KBM-7 (cell line): ENCODE measurements at places on chromosomes 11 and 22.

DNA sequence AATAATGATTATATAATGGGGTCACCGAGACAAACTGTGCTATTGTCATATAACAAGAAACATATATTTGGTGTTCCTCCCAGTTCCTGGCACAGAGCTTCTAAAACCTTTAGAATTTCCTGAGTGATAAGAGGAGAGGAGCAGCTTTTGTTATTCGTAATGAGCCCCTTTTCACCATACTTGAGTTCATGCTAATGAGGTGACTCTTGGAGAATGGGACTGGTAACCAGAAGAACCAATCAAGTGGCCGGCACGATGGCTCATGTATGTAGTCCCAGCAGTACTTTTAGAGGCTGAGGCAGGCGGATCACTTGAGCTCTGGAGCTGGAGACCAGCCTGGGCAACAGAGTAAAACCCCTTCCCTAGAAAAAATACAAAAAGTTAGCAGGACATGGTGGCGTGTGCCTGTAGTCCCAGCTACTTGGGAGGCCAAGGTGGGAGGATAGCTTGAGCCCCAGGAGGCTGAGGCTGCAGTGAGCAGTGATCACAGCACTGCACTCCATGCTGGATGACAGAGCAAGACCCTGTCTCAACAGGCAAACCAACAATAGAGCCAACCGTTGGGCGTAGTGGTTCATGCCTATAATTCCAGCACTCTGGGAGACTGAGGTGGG is 62.7 kb upstream of the FTH1 start:
- DNase-seq = no peak

DNA sequence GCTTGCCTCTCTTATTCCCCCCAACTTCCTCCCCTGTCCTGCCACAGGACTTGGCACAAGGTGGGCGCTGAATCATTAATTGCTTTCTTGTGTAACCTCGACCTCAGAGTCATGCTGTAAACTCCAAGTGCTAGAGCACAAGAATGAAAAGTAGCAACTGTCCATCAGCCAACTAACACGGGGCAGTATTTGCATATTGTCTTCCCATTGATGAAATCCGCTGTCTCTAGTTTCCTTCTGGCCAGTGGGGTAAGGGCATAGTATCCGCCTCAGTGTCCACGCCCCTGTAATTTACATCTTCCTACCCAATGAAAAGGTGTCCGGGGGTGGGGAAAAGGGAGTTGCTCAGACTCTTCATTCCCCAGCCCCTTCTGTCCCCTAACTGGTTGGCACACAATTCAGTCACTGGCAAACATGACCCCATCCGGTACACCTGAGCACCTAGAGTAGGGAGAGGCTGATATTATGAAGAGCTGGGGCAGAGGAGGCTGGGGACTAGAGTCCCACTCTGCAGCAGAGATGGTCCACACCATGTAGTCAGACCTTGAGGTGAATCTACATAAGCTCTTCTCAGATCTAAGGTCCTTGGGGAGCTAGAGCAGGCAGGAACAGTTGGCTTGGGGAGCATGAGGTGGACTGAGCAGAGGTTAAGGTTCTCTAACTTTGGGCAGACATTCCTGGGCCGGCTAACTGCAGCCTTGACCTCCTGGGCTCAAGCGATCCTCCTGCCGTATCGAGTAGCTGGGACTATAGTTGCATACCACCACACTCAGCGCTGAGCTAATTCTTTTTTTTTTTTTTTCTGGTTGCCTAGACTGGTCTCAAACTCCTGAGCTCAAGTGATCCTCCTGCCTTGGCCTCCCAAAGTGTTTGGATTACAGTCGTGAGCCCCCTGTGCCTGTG is 6.8 kb upstream of the GGA1 start:
- peak; percentile 69 for DNase-seq

DNA sequence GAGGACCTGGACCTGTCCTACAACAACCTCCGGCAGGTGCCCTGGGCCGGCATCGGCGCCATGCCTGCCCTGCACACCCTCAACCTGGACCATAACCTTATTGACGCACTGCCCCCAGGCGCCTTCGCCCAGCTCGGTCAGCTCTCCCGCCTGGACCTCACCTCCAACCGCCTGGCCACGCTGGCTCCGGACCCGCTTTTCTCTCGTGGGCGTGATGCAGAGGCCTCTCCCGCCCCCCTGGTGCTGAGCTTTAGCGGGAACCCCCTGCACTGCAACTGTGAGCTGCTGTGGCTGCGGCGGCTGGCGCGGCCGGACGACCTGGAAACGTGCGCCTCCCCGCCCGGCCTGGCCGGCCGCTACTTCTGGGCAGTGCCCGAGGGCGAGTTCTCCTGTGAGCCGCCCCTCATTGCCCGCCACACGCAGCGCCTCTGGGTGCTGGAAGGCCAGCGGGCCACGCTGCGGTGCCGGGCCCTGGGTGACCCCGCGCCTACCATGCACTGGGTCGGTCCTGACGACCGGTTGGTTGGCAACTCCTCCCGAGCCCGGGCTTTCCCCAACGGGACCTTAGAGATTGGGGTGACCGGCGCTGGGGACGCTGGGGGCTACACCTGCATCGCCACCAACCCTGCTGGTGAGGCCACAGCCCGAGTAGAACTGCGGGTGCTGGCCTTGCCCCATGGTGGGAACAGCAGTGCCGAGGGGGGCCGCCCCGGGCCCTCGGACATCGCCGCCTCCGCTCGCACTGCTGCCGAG is 1.5 kb downstream of the LRFN4 start:
- DNase-seq = no peak

GRCh38 chr22:27726686-27727449 is 74.7 kb downstream of the MN1 start:
- DNase-seq = peak; percentile 38

GRCh38 chr22:44357296-44357965 is 44.7 kb upstream of the SHISAL1 start:
- DNase-seq = no peak

GRCh38 chr22:31081963-31082605 is 966 bp downstream of the SMTN start:
- DNase-seq = no peak

GRCh38 chr11:17864478-17864941 is 129.9 kb downstream of the KCNC1 start:
- no peak for DNase-seq

GRCh38 chr22:49236541-49237075 is 591.1 kb downstream of the BRD1 start:
- no peak for DNase-seq

GRCh38 chr11:57425565-57426438 is 1.1 kb downstream of the SLC43A3 start:
- DNase-seq = no peak

DNA sequence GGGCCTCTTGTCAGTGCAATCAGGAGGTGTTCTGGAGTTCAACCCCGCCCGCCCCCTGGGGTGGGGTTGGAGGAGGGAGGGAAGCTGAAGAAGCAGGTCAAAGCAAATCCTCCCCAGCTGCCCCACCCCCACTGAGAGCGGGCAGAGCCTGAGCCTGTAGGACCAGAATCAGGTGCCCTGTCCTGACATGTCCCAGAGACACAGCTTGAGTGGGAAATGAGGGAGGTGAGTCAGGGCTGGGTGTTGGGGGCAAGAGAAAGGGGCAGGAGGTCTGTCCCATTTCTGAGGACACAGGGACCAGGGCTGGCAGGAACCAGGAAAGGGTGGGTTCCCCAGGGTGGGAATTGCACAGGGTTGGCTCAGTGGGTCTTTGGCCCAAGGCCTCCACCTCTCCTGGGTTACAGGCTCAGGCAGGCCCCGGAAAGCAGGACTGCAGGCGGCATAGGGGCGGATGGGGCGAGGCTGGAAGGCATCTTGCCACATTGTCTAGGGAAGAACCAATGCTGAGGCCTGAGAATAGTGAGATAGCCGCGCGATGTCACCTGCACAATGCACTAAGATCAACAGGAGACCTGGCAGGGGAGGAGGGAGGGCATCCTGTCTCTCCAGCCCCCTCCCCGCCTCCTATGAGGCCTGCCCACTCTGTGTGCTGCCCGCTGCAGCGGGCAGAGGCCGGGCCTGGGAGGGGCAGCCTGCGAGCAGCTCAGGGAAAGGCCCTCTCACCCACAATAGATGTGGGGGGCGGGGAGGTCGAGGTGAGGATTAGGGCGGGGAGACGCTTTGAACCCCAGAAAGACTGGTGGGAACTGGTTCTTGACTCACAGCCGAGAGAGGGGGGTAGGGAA is 32.4 kb downstream of the NECTIN1 start:
- peak; percentile 16 for DNase-seq

DNA sequence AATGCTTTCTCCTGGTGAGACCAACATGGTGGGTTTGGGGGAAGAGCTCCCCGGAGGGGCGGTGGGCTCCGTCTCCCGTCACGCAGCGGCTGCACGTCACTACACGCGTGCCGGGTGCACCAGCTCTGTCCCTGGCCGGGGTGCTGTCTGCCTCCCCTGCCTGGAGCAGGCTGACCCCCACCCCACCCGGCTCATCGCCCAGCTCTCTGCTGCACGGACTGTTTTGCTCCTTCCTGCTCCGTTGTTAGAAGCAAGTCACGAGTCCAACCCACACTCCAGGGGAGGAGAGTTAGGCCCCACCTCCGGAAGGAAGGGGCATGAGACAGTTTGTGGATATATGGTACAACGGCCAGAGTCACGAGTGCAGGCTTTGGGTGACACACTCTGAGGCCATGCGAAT is 364.9 kb downstream of the BRD1 start:
- DNase-seq = no peak

DNA sequence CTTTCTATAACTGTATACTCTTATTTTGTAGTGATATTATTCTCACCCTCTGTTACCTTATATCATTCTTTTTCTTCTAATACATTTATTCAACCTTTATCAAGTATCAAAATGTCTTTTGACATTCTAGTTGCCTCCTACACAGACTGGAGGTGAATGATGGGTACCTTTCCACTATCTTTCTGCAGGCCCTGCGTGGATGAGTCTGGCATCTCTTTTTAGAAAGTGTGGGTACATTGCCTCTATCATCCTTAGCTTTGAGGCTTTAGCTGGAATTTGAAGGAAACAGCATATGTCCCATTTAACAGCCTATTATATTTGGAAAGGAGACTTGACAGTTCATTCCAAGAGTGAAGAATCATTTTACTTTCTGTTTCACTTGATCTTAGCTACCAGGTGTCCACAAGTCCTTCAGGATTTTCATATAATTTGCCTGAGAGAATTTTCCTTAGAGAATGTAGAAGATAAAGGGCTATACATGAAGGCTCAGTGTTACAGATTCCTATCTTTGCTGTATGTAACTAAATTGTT is 192.0 kb downstream of the CWF19L2 start:
- no peak for DNase-seq

DNA sequence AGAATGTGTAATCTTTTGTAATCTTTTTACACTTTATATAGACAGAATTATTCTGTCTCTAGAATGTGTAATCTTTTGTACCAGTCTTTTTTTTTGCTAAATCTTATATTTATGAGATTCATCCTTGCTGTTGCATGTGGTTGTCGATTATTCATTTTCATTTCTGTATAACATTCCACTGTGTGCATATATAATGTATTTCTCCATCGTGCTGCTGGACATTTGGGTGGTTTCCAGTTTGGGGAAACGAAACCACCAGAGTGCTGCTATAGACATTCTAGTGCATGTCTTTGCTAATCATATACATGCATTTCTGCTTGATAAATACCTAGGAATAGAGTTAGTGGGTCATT is 146.5 kb downstream of the GRIK4 start:
- no peak for DNase-seq

DNA sequence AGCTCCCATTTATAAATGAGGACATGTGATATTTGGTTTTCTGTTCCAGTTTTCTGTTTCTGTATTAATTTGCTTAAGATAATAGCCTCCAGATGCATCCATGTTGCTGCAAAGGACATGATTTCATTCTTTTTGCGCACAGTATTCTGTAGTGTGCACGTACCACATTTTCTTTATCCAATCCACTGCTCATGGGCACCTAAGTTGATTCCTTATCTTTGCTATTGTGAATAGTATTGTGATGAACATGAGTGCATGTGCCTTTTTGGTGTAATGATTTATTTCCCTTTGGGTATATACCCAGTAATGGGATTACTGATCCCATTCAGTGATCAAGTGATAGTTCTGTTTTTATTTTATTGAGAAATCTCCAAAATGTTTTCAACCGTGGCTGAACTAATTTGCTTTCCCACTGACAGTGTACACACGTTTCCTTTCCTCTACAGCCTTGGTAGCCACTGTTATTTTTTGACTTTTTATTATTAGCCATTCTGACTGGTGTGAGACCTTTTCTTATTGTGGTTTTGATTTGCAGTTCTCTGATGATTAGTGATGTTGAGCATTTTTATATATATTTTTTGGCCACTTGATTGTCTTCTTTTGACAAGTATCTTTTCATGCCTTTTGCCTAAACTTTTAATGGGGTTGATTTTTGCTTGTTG is 226.0 kb upstream of the ANO3 start:
- DNase-seq = no peak

DNA sequence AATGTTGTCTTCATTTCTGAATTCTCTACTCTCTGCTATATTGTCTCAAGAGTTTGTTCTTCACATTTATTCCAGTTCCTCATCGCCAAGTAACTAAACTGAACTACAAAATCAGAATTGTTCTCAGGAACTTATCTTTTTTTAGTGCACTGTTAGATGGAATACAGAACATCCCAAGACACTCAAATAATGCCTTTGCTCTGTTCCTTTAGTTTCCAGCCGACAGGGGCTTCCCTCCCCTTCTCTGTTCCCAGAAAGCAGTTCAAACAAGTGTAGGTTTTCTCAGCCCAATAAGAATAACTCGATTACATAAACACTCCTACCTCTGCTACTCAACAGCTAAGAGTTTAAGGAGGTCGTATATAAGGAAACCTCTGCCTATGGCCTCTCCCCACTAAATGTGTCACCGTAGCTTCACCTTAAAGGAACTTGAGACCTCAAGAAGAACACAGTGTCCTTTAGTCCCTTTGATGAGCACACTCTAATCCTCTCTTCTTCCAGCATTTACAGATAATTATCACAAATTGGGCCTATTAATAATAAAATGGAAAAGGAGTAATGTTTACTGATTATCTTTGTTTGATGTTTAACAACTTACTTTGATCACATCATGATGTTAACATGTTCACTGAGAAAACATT is 6.9 kb downstream of the POU2AF3 start:
- DNase-seq = no peak

- DNase-seq = no peak
These were observed 9.0 kb downstream of the BLID start for GRCh38 chr11:122107045-122107444.

DNA sequence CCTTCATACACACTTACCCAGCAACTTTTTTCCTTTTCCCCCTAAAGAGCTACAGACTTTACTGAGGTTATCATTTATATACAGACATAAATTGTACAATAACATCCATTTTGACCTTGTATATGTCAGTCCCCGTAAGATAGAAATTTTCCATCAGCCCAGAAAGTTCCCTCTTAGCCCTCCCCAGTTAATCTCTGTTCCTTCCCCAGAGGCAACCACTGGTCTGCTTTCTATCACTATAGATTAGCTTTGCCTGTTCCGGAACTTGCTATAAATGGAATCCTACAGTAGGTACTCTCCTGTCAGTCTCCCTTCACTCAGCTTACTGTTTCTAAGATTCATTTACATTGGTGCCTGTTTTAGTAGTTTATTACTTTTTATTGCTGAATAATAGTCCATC is 54.9 kb downstream of the TSPAN18 start:
- DNase-seq = no peak
